NCI-H226 (cell line): ENCODE measurements at places on chromosomes 6 and 20.

GRCh38 chr20:13913572-13913971, 76.8 kb downstream of the SEL1L2 start:
- DNase-seq, result no peak

- DNase-seq, result no peak
Measured at GRCh38 chr20:43385914-43386313, 71.8 kb upstream of the SRSF6 start.

DNA sequence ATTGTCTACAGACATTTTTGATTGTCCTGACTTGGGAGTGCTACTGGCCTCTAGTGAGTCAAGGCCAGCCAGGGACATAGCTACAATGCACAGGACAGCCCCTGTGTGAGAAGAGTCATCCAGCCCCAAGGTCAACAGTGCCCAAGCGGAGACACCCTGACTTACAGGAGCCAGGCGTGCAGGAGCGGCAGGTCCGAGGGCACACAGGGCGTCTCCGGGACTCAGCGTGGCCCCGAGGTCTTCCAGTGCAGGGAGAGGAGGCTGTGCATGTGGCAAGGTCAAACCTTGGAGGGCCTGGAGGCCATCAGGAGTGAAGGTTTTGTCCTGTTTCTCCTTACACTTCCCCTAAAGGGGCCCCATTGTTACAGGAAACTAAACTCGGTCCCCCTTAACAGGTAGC, 41.3 kb upstream of the QKI start:
- no peak for DNase-seq

GRCh38 chr6:159397753-159398152, 228.6 kb downstream of the FNDC1 start:
- no peak for DNase-seq

GRCh38 chr6:90586546-90586835, 381 bp downstream of the MAP3K7 start:
- no peak for DNase-seq

- DNase-seq, result no peak
Measured at GRCh38 chr6:30013291-30013922, 47.7 kb upstream of the POLR1H start.
